A549 treated with RU486 at 1 μM for 4 hours (cell line): ENCODE measurements at places on chromosomes 3 and 15. TPM values are rescaled to one million over a fixed set of nuclear protein-coding genes. Genes with fewer than 3 reads are reported as not detected.

CEMIP gene
- total RNA-seq = 1.6 to 2.2 TPM (median 2.0 TPM) in 5 replicates

GP5 gene
- total RNA-seq = 0.03 TPM in 1 of 5 replicates, not detected in the others

SLITRK3 gene
- not detected in 5 replicates for total RNA-seq

ANKRD34C gene
- not detected in 5 replicates for total RNA-seq

C3orf80 gene
- 2.0 to 2.9 TPM (median 2.1 TPM) in 5 replicates for total RNA-seq
